NCI-H526 treated with DMSO at 0.1 percent for 48 hours (cell line): ENCODE measurements at places on chromosomes 7 and 10.
A peak's percentile ranks its signal among the peaks of the same experiment; 100 is the strongest.

- DNase-seq = no peak
Measured at GRCh38 chr7:77326131-77326530, 90.0 kb downstream of the GSAP start.

- DNase-seq = no peak
Measured at GRCh38 chr10:131725581-131726069, 175.2 kb upstream of the PPP2R2D start.

DNA sequence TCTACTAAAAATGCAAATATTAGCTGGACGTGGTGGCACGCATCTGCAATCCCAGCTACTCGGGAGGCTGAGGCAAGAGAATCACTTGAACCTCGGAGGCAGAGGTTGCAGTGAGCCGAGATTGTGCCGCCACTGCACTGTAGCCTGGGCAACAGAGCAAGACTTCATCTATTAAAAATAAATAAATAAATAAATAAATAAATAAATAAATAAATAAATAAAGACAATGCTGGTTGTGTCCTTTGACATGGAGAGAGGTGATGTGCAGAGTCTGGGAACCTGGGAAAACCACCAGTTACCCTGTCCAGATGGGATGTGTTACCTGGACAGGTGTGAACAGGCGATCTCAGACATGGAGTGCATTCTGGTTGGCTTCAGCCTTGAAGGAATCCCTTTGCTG lies 102.5 kb downstream of the COBL start:
- no peak for DNase-seq

- peak; percentile 44 for DNase-seq
Measured at GRCh38 chr10:60032723-60033122, 126.4 kb upstream of the CCDC6 start.

DNA sequence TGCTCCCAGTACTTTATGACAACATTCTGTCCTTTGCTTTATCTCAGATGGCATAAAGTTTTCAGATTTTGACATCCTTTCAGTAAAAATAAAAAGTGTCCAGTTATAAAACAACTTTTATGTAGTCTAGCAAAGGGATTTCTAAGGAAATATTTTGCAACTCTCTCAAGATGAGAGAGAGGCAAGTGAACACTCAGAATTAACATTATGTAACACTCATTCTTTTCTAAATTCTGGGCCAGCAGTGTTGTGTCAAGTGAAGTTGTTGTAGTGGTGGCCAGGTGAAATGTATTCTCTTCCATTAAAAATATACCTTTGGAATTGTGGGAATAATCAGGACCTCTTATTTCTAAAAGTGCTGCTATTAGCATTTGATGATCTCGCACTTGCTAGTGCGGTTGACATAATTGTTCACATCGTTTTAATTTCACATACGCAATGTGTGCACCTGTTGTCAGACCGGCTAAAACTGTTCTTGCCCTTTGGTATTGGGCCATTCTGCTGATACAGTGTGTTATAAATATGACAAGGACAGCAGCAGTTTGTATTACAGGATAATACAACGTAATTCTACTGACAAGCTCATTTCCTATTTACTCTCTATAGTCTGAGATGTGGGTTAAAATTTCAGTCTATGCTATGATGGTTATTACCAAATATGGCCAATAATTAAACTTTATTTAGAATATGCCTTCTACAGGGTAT lies 23.8 kb downstream of the CPED1 start:
- no peak for DNase-seq

DNA sequence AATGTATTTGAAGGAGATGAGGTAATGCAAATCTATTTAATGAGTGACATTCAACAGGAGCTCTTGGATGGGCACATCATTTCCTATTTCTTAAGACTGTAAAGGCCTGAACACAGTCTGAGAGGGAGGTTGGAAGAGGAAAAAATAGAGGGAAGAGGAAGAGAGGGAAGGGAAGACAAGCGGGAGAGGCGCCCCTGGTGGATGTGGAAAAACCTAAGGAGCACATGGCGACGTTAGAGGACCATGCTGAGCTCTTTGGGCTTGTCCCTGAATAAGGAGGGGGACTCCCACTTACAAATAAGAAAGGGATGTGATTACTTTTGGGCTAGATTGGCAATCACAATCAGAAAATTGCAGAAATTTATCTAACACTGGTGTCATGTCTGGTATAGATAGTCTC lies 19.6 kb downstream of the SUN3 start:
- no peak for DNase-seq

GRCh38 chr7:108076156-108076555 lies 54.0 kb downstream of the LAMB4 start:
- no peak for DNase-seq

- DNase-seq = no peak
Measured at GRCh38 chr10:10886861-10887531, 130.7 kb upstream of the CELF2 start.

- no peak for DNase-seq
Measured at GRCh38 chr10:71536332-71536731, 139.6 kb downstream of the CDH23 start.

GRCh38 chr7:22387583-22387982 lies 30.6 kb upstream of the RAPGEF5 start:
- no peak for DNase-seq

GRCh38 chr10:133123050-133123745 lies 35.5 kb downstream of the ADGRA1 start:
- no peak for DNase-seq

DNA sequence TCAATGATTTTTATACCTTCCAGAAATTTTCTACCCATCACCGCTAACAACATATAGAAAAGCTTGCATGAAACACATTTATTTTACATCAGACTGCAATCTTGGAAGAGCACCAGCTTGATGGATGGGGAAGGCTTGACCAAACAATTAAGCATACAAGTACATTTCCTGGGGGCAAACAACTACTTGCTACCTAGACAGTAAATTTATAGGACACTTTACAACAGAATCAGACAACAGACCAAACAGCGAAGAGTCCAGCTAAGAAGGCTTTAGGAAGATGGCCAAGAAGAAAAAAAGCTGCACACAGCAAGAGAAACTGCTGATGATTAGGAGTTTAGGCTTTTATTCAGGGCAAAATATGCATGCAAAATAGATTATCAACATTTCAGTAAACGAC lies 8.0 kb downstream of the AASS start:
- no peak for DNase-seq

GRCh38 chr7:39461263-39461820 lies 104.9 kb upstream of the YAE1 start:
- no peak for DNase-seq
